Jurkat, Clone E6-1 (cell line): ENCODE measurements at places on chromosomes 13 and 19.

DNA sequence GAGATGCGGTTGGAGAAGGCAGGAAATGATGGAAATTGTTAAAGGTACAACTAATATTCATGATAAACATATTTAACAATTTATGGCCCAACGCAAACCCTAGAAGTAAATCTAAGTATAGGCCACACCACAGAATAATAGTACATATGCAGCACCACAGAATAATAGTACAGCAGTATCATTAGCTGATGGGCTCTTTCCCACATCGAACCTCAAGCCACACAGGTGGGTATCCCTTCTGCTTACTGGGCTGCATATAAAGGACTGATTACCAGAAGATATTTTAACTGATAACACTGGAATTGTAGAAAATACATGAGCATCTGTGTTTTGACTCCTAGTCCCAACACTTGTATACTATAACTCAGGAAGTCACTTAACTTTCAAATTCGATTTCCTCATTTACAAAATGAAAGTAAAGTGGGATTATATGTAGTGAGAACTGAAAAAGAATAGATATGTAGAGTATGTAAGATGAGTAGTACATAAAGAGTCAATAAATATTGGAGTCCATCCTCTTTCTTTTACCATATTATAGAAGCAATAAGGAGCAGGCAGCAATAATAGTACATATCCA is 91.5 kb downstream of the TSC22D1 start:
- DNase-seq: no peak

DNA sequence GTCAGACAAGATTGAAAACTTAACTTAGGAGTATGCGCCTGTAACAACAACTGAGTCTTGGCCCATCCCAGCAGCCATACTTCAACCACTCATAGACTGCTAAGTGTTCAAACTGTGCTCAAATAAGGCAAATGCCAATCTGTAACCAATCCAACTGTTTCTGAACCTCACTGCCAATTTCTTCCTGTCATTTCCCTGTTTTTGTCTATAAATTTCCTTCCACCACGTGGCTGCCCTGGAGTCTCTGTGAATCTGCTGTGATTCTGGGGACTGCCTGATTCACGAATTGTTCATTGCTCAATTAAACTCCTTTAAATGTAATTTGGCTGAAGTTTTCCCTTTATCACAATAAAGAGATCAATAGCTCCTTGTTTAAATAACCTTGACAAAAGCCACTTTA is 50.8 kb upstream of the FREM2 start:
- DNase-seq: no peak

DNA sequence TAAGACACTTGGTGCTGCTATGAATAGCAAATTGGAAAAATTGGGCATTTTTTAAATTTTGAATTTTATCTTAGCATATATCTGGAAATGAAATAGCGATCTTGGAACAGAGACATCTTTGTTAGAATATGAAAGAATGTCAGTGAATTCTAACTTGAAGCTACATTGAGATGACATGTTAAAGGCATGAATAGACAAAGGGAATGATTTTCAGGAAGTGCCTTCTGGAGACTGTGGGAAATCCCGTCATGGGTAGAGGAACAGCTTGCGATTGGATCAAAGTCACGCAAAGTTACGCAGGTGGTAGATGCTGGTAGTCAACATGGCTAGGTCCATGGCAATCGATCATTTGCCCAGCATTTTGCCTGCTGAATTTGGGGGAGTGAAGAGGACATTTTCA is 43.5 kb downstream of the LRCH1 start:
- DNase-seq: no peak

- DNase-seq: no peak
These were observed 17.0 kb upstream of the PRR20A start for GRCh38 chr13:57123681-57124080.

- no peak for DNase-seq
These were observed 7.8 kb downstream of the ZBTB7A start for GRCh38 chr19:4058693-4059452.

DNA sequence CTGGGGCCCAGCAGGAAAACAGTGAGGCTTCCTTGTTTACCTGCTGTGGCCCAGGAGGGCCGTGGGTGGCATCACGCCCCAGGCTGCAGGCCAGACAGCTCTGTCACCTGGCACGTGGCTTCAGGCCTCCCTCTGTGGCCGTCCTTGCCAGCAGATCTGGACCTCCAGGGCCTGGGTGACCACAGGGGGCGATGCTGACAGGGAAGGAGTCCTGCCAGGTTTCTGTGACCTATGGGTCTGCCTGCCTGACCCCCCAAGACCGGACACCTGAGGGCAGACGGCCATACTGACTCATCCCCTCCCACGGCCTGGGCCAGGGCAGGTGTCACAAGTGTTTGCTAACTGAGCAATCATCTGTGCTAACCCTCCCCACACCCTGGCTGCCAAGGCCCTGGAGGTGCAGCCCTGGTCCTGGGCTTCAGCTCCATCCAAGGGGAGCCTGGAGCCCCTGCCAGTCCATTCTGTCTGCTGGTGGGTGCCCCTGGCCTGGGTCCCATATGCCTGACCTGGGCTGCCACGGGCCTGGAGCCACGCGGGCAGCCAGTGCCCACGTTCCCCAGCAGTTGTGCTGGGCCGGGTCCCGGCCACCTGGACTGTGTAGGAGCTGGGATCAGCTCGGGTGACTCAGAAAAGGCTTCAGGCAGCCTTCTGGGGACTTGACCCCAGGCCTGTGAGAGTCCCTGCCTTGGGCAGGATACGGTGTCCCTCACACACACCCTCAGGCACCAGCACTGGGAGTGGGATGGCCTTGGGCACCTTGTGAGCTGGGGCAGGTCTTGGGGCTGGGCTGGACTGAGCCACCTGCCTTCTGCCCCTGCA is 3.7 kb downstream of the CDC34 start:
- DNase-seq: no peak

- peak; percentile 28 for DNase-seq
These were observed 23.9 kb upstream of the PSG4 start for GRCh38 chr19:43229315-43229714.

GRCh38 chr19:48325265-48325910 is at the start of gene EMP3:
Gene EMP3 (plus strand): TSS chr19:48325552. CDS start chr19:48326845, 1,293 bp downstream.
- DNase-seq: peak; percentile 79

GRCh38 chr19:58009666-58010301 is 7.2 kb upstream of the ZNF606 start:
- no peak for DNase-seq

DNA sequence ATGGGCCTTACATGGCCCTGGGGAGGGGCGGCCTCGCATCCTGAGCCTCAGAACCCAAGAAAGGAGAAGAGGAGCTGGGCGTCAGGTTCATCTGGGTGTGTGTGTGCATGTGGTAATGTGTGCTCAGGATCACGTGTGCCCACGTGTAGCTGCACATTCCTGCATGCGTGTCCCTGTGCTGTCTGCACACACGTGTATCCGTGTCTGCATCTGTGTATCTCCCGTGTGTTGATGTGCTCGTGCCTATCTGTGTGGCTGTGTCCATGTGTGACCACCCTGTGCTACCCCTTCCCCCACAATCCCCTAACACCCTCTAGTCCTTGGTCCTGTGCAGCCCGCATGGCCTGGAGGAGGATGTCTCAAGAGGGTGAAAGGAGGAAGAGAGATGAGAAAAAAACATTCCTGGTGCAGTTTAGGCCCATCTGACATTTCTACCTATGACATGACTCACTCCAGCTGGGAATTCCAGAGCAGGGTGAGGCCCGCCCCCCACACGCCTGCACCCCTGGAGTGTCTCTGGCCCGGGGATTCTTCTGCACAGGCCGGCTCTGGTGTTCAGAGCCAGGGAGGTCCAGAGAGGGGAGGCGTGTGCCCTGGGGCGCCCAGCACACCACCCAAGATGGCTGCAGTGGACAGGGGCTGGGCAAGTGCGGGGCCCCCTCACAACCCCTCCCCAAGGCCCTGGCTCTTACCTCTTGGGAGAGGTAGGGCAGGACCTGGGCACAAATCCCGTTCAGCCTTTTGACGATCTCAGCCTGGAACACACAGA is 7.1 kb downstream of the TLE5 start:
- no peak for DNase-seq

DNA sequence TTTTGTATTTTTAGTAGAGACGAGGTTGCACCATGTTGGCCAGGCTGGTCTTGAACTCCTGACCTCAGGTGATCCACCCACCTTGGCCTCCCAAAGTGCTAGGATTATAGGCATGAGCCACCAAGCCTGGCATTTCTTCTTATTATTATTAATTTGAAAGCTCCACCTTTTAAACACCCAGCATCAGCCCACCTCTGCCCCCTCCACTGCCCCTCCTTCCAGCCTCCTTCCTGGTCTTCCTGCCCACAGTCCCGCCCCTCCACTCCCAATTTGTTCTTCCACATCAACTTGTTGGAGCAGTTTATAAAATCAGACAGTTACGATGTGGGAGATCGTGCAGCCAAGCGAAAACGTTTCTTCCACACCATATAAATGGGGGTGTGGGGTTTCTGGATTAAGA is 7.8 kb upstream of the CLIP3 start:
- DNase-seq: no peak

DNA sequence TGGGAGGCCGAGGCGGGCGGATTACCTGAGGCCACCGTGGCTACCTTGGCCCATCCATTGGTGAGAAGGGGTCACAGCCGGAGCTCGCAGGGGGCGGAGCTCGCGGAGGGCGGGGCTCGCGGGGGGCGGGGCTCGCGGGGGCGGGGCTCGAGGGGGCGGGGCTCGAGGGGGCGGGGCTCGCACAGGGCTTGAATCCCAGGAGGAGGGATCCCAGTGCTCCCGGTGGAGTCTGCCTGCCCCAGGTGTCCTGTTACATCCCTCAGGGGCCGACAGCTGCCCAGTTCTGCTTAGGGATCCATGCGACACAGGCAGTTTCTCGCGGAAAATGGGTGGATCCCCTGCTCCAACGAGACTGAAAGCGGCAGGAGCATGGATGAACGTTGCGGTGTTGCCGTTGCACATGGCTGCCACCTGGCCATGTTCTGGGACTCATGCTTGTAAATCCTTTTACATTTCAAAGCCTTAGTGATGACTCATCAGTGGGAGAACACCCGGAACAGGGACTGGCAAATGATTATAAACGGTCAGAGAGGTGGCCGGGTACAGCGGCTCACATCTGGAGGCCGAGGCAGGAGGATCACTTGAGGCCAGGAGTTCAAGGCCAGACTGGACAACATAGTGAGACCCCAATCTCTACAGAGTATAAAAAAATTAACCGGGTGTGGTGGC is 25.1 kb downstream of the TMPRSS9 start:
- no peak for DNase-seq

GRCh38 chr13:40586886-40587565 is 79.4 kb downstream of the FOXO1 start:
- DNase-seq: no peak

DNA sequence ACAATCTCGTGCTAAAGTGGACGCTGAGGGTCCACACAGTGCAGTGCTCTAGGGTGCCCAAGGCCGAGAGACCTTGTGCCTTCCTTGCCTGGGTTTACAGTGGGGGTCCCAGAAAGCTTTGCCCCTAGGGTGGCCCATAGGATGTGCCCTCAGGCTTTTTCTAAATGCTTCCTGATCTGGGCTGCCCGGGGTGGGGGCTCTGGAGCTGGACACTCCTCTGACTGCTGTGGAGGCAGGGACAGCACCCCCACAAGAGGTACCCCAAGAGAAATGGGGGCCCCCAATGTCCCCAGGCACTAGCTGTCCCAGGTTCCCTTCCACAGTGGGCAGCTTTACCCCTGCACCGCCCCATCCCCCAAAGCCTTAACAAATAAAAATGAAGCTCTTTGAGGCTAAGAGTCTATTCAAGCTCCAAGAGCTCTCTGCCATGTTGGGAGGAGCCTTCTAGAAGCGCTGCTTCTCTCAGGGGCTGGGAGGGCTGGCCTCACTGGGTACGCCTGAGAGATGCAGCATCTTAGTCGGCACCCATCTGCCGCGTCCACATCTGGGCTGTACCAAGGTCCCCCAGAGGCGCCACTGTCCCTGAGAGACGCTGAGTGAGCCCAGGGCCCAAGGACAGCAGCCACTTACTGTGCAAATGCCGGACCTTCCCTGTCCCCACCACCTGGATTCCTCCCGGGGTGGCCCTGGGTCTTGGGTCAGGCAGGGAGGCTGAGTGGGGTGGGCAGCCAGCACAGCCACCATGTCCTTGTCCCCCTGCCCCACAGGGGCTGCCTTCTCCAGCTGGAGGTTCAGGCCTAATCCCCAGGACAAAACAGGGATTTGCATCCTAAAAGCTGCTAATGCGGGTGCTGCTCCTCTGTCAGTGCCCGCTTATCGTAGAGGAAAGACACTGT is 27.4 kb downstream of the CEBPA start:
- no peak for DNase-seq

DNA sequence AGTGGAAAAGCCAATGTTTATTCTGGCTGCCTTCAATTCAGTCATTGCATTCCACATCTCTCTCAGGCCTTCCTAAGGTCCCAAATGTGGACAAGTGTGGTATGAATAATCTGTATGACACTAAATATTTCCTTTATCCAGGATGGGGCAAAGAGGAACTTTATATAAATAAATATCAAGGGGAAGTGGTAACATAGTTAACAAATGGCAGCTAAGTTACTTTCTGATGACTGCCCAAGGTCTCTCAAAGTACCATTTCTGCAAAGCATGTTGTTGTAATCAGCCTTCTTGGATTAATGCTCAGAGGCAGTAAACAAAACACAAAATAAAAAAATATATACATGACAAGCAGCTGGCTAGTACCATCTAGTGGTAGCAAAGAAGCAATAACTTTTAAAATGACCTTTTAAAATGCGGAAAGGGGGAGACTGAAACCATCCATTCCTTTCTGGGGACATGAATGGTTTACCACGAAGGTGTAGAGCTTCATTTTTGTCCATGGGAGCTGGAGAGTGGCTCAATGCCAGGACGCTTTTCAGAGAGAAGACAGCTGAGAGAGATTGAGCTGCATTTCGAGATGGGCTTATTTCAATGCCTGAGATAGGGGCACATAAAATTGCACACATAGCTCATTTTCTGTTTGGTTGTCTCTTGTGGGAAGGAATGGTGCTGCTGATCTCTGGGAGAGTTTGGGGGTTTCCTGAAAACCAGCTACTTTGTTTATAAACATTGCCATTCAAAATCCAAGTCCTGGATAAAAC is 259.2 kb downstream of the RFC3 start:
- DNase-seq: peak; percentile 5

DNA sequence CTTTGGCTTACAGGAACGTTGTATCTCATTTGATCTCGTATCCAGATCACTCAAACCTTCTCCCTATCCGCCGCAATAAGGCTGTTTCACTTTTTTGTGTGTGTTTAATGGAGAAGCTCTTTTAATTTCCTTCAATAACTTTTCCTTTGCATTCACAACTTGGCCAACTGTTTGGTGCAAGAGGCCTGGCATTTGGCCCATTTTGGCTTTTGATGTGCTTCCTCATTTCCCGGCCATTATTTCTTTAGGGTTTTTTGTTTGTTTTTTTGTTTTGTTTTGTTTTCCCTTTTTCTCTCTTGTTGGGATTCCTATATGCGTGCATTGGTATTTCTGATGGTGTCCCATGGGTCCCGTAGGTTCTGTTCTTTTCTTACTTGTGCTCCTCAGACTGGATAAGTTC is 6.1 kb upstream of the UPF3A start:
- DNase-seq: no peak

DNA sequence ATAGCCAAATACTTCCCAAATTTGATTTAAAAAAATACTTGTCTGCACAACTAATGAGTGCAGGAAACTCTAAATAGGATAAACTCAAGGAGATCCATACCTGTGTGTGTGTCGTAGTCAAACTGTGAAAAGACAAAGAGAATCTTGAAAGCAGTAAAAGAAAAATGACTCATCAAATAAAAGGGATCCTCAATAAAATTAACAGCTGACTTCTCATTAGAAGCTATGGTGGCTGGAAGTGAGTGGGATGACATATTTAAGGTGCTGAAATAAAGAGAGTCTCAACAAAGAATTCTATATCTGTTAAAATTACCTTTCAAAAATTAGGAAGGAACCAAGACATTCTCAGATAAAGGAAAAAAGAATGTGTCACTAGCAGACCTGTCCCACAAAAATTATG is 13.7 kb downstream of the RNASEH2B start:
- no peak for DNase-seq
